ENCODE measurements at places on chromosomes 3 and 15.
A peak's percentile ranks its signal among the peaks of the same experiment; 100 is the strongest.

DNA sequence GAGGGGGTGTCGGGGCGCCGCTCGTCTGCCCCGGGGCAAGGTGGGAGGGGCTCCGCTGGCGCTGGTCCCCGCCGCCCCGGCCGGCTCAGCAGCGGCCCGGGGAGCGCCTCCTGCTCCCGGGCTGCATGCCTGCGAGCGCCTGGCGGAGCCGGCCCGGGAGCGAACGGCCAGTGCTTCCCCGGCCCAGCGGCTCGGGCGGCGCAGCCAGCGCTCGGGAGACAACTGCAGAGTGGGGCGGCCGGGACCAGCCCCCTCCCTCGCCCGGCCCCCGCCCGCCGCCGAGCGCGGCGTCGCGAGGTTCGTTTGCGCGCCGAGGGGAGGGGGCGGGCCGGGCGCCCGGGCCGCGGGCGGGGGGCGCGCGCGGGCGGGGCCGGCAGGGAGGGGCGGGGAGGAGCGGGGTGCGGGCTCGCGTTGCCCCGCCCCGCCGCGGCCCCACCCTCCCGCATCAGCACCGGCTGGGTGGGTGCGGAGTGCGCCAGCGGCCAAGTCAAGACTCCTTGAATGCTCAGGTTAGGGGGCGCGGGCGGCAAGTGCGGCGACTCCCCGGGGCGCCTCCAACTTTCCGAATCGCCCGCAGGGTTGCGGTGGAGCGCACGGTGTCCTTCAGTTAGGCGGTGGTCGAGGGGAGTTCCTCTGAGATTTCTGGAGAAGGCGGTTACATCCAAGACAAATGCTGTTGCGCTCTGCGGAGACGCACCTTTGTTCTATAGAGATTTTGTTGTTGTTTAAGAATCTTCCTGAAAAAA lies at the start of gene RGMA:
TSS of gene RGMA (minus strand) at position 231 of the 746 bp plus-strand sequence. CDS start 279 bp downstream, outside the sequence.
- no peak for DNase-seq

GRCh38 chr3:180530276-180530675 lies 71.7 kb upstream of the TTC14 start:
- no peak for DNase-seq

- no peak for DNase-seq
Measured at GRCh38 chr15:66586155-66586976, 20.6 kb upstream of the LCTL start.

DNA sequence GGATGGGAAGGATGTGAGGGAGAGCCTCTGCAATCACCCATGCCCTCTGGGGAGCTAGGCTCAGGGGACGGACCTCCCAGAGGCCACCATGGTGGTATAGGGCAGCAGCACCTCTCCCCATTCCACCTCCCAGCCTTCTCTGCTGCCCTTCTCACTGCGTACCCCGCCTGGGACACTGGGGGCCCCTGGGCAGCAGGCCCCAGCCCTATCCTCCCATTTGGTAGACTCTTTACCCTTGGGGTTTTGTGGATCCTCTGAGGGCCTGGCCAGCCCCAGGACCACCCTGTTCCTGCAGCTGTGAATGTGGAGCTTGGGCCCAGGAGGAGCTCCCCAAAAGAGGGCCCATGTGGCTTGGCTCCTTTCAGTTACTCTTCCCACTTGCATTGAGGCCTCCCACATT lies 131.9 kb downstream of the DNAJB8 start:
- DNase-seq = no peak

DNA sequence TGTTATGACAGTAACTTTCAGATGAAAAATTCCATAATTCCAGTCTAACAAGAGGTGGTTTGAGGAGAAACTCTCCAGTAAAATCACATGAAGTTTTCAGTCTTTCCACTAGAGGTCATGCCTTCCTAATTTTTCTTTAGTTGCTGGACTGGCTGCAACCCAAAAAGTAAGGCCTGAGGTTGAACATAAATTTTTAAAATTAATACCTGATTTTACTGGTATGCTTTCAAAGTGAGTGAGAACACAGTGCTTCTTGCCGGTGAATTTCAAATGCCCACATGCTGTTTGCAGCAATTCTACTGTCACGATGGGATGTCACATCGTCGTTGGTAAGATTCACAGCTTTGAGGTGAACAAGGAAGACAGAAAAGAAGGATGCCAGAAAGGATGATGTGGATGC lies 89.0 kb upstream of the FGF12 start:
- DNase-seq = peak; percentile 64

DNA sequence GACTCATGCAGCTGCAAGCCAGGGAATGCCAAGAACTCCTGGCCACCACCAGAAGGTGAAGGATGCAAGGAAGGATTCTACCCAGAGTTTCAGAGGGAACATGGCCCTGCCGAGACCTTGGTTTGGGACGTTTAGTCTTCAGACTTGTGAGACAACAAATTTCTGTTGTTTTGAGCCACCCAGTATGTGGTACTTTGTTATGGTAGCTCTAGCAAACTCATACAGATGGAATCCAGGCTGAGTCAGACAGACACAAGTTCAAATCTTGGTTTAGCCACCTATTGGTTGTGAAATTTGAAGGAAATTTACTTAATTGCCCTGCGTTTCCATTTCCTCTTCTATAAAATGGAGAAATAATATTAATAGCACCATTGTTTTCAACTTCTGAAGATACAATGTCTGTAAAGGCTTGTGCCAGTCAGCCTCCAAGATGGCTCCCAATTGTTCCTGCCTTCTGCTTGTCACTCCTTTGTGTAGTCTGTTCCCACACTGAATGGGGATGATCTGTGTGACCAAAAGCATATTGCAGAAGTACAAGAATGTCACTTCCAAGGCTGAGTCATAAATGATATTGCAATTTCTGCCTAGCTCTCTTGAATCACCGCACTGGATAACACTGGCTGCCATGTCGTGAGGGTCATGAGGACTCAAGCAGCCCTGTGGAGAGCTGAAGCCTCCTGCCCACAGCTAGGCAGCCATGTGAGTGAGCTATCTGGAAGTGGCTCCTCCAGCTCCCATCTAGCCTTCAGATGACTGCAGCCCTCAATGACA lies 223.5 kb upstream of the PROK2 start:
- DNase-seq = peak; percentile 71

DNA sequence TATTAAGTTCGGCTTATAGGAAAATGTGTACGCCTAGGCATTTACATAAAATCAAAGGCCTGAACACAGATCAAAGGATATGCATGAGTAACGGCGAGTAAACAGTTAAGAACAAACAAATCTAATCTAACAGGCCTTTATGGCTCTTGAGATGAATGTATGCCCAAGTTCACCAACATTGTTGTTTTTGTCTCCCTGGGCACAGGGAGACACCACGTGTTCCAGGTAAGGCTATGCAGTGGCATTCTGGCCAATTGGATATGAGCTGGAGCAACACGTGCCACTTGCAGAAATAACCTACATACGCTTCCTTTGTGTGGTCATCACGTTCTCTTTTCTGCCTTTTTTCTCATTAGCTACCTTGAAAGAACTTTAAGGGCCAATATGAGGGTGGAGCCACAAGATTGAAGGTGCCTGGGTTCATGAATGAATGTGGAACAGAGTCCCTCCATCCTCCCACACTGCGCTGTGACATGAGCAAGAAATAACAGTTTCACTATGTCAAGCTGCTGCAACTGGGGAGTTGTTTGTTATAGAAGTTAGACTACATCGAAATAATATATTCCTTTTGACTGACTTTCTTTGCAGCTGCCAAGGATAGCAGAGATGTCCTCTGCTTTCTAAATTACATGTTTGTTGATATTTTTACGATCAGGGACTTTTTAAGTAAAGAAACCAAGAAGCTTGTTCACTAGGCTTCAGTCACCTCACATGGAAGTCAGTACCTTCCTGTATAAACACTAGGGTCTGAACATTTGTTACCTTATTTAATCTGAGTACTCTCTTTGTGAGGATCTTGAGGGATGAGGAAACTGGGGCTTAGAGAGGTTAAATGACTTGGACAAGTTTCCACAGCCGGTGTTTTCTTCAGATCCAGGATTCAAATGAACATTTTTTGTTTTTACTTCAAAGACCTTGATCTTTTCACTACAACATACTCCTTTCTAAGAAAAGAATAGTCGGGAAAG lies 427.5 kb upstream of the TBL1XR1 start:
- no peak for DNase-seq

DNA sequence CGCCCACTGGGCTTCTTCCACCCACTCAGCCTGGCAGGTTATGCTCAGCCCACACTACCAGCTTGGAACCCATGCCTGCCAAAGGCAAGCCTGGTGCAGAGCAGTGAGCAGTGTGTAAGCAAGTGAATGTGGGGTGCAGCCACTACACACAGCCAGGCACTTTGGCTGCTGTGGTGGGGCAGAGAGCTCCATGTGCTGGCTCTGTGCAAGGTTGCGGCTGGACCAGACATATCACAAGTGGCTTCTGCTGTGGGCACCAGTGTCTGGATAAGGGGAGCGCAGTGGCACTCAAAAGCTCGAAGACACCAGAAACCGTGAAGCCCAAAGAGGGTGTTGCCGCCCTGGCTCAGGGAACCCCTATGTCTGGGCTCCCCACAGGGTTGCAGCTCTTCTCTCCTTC lies 563.7 kb downstream of the SI start:
- no peak for DNase-seq

Measured in iris pigment epithelial cell (primary cell).